Aorta (tissue), 5 donors: ENCODE measurements at places on chromosomes 16 and 17. TPM values are rescaled to one million over a fixed set of nuclear protein-coding genes. Genes with fewer than 3 reads are reported as not detected.

Gene ATAD5
- total RNA-seq = 1.2 TPM

Gene ZNF423
- total RNA-seq = 43.1 TPM

Gene CLTC
- total RNA-seq = 289 TPM

Gene VMO1
- 6.6 TPM for total RNA-seq

Gene SLC6A4
- total RNA-seq = 0.27 TPM

Gene MT3
- total RNA-seq = not detected

Gene OTOA
- 0.32 TPM for total RNA-seq

Gene TRIM47
- total RNA-seq = 39.8 TPM
